ENCODE measurements at places on chromosomes 1 and 21. TPM values are rescaled to one million over a fixed set of nuclear protein-coding genes. Genes with fewer than 3 reads are reported as not detected.

Gene MROH9
- 0.24 TPM for polyA plus RNA-seq

Gene DNAJC28
- 0.88 TPM for polyA plus RNA-seq

Gene CLEC20A
- not detected for polyA plus RNA-seq

Gene CFAP45
- 0.57 TPM for polyA plus RNA-seq

Gene MTARC1
- 5.4 TPM for polyA plus RNA-seq

Gene APH1A
- 232 TPM for polyA plus RNA-seq

Gene UBE2U
- polyA plus RNA-seq = not detected

Gene GTF2B
- 26.0 TPM for polyA plus RNA-seq

Gene PRDM16
- polyA plus RNA-seq = not detected

Gene EXTL1
- polyA plus RNA-seq = 0.58 TPM

Gene NKAIN1
- polyA plus RNA-seq = 0.54 TPM

Gene HES2
- 0.03 TPM for polyA plus RNA-seq

Gene HNRNPR
- 111 TPM for polyA plus RNA-seq

Gene LRRIQ3
- polyA plus RNA-seq = 0.70 TPM

Gene KCNE2
- polyA plus RNA-seq = 0.05 TPM
